ENCODE measurements at places on chromosomes 6 and 20.
A peak's percentile ranks its signal among the peaks of the same experiment; 100 is the strongest.

GRCh38 chr6:43267619-43268354 is 24.5 kb downstream of the TTBK1 start:
- DNase-seq: no peak

GRCh38 chr20:53977391-53977790 is 93.0 kb downstream of the BCAS1 start:
- DNase-seq: no peak

GRCh38 chr20:22020201-22020600 is 314.7 kb downstream of the PAX1 start:
- DNase-seq: no peak

GRCh38 chr20:18266282-18266681 is 22.0 kb upstream of the ZNF133 start:
- no peak for DNase-seq

DNA sequence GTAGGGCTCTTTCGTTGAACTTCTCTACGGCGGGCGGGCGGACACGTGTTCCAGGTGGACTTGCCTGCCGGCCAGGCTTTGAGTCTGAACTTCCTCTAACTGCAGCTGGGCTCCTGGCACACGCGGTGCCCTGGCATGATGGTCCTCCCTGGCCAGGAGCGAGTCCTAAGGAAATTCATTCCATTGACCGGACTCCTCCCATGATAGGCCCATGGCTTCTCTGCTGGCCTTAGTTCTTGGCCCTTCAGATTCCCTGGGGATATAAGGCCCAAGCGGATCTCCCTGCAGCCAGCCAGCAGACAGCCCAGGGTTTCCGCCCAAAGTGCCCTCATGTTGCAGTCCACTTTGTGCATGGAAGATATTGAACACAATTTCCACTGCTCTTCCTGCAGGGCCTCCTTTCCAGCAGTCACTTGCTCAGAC is 39.4 kb downstream of the TBC1D7 start:
- DNase-seq: no peak

- DNase-seq: peak; percentile 90
Measured at GRCh38 chr6:13814176-13814937, at the start of gene MCUR1. TSS of gene MCUR1 (minus strand) at chr6:13814557. CDS start at chr6:13814429, 128 bp downstream.

- DNase-seq: no peak
Measured at GRCh38 chr20:7770578-7770977, 169.7 kb downstream of the HAO1 start.

DNA sequence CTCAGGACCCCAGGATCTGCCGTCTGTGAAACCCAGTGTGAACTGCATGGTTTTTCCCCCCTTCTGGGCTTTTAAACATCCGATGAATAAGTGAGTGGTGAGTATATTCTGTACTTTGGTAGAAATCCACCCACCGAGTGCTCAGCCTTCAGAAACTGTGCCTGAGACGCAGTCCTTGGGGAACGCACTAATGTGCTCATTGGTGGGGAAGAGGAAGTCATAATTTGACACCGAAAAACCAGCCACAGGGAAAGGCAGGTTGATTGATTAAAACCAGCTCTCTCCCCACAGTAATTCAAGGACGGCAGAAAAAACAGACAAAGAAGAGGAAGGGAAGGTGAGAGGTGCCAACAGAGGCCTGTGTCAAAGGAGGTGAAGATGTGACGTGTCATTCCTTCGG is 21.7 kb downstream of the EDN3 start:
- no peak for DNase-seq

- no peak for DNase-seq
Measured at GRCh38 chr6:14664621-14665315, 547.2 kb downstream of the CD83 start.

DNA sequence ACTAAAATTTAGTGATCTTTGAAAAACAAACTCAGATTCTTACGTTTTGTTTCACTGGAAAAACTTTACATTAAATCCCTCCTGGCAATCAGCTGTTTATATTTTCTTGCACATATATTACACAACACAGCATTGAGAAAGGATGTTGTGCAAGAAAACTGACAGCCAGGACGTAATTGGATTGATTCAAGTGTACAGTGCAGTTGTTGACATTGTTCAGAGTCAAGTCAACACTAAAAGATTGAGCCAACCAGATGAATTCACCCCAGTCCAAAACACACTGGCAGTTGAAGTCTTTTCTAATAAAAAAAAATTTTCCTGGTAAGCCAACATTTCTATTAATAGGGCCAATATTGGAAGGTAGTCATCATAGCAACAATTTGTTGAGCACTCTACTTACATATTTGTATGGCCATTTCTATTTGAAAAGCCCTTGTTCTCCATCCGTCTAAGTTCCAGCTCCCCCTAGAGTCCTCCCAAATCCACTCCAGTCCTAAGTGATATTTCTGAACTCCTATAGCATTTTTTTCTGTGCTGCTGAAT is 20.9 kb upstream of the VNN1 start:
- DNase-seq: no peak

DNA sequence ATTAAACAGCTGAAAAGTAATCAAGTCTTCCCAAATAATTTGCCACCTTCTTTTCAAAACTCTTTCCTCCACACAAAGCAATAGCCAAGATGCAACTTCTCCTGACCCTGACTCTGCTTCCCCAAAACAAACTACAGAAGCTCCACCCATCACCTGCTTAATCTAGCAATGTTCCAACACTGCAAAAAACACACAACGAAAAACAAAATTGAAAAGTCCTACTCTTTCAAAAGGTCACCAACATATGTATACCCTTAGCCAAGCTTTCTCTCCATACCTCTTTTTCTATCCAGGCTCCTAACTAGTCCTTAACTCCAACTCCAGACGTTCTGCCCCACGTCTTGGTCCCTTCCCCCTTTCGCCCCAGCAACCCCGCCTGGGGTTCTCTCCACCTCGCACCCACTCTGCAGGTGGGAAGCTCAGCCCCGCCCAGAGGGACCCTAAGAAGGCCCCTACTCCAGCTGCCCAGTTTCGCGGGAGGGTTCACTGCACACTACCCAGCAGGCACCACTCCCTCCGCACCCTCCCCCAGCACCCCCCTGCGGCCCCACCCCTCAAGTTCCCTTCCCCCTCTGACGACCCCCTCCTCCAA is 717 bp downstream of the CSNK2A1 start:
- DNase-seq: peak; percentile 25

- no peak for DNase-seq
Measured at GRCh38 chr6:143696664-143697000, 18.9 kb downstream of the PHACTR2 start.

GRCh38 chr6:74932232-74932888 is 273.5 kb downstream of the COL12A1 start:
- DNase-seq: peak; percentile 36

- no peak for DNase-seq
Measured at GRCh38 chr6:85679445-85680123, 36.9 kb upstream of the SYNCRIP start.

GRCh38 chr20:48787861-48788375 is 39.9 kb downstream of the PREX1 start:
- peak; percentile 73 for DNase-seq

- peak; percentile 73 for DNase-seq
Measured at GRCh38 chr6:69866770-69867638, 648 bp downstream of the COL19A1 start.

DNA sequence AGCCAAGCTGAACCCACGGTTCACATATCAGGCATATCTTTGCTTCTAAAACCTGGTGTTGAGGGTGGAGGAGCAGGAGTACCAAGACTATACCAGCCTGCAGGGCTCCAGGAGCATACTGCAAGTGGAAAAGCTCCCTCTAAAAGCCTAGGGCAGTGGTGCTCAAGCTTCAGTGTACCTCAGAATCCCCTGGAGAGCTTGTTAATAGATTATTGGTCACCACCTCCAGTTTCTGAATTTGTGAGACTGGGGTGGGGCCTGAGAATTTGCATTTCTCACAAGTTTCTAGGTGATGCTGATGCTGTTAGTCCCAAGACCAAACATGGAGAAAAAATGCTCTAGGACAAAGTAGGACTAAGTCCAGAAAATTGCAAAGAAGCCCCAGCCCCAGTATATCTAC is 65.4 kb downstream of the FILIP1 start:
- no peak for DNase-seq
